ENCODE measurements at places on chromosomes 6 and 20.
A peak's percentile ranks its signal among the peaks of the same experiment; 100 is the strongest.

DNA sequence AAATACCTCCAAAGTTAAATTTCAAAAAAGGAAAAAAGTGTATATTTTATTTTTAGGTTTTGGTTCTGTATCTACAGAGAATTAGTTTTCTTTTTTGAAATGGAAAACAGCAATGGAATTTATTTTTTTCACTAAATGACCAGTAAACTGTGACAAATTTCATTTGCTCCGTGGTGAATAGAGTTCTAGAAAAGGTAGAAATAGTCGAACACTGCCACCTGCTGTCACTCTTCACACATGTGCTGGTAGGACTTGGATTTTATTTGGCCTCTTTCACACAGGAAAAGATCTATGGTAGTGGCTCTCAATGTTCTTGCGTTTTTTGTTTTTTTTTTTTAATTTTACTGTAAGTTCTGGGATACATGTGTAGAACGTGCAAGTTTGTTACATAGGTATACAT is 312.5 kb downstream of the EYA4 start:
- no peak for DNase-seq

GRCh38 chr6:165632194-165632593 is 30.8 kb downstream of the PDE10A start:
- no peak for DNase-seq

DNA sequence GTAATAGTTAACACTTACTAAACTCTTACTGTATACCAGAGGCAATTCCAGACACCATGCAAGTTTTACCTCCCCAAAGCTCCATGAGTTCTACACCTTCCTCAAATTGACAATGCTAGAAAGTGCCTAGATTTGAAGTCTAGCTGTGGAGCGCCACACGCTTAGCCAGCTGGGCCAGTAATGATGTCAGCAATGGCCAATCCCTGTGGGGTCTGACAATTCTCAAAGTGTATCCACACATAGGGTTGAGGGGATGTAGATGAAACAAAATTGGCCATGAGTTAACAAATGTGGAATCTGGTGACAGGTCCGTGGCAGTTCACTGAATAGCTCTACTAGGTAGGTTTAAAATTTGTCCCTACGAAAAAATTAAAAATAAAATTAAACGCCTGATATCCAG is 1.3 kb downstream of the ZNF343 start:
- DNase-seq: no peak

GRCh38 chr6:9484091-9484490 is 930.8 kb downstream of the TFAP2A start:
- DNase-seq: no peak

- no peak for DNase-seq
Observed at GRCh38 chr20:11324990-11325389, 592.7 kb upstream of the BTBD3 start.

DNA sequence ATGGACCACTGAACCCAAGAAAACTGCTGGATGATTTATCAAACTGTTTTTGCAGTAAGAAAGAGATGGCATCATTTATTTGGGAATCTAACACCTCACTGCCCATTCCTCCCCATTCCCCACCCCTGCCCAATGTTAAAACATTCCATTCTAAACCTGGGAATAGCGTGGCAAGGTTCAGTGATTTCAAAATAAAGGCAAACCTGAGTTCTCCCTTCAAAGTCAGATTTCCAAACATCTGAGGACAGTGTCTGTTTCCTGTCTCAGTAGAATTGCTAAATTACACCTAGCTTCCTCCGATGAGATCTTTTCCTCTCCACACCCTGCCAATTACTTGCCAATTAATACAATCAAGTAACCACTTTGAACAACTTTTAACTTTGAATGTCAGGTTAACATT is 127.4 kb upstream of the ARMC2 start:
- DNase-seq: no peak

GRCh38 chr6:164928728-164929407 is 380.5 kb downstream of the C6orf118 start:
- DNase-seq: no peak

DNA sequence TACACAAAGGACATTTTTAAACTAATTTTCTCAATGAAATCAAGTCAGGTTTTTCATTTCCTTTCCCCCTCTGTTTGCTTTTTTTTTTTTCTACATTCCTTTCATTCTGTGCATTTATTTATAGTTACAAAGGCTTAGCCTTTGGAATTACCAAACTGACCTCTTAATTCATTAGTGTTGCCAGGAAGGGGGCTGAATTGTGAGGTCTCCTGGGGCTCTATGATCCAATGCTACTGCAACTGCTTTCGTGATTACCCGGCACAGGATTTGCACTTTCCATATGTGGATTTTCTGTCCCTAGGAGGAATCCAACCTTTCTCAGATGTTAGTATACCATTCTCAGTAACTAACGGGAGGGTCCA is 35.3 kb downstream of the NEDD9 start:
- DNase-seq: peak; percentile 87
